ENCODE measurements at places on chromosomes 7 and 10.

DNA sequence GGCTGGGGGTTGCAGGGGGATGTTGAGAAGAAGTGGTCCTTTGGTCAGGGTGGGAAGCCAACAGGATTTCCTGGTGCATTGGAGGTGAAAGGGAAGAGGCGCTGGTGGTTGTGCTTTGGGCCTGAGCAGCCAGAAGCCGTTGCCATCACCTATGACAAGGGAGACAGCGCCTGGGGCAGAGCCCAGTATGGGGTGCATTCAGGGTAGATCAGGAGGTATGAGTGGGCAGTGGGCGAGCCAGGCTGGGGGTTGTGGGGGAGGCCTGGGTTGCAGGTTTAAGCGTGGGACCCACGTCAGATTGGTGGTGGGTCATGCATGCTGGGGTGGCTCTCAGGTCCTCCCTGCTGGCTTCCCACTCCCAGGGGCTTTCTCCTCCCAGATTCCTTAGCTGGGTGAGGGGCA lies 6.3 kb upstream of the PILRB start:
- no peak for DNase-seq

- DNase-seq = no peak
Measured at GRCh38 chr7:143381427-143382125, 431 bp downstream of the ZYX start.

DNA sequence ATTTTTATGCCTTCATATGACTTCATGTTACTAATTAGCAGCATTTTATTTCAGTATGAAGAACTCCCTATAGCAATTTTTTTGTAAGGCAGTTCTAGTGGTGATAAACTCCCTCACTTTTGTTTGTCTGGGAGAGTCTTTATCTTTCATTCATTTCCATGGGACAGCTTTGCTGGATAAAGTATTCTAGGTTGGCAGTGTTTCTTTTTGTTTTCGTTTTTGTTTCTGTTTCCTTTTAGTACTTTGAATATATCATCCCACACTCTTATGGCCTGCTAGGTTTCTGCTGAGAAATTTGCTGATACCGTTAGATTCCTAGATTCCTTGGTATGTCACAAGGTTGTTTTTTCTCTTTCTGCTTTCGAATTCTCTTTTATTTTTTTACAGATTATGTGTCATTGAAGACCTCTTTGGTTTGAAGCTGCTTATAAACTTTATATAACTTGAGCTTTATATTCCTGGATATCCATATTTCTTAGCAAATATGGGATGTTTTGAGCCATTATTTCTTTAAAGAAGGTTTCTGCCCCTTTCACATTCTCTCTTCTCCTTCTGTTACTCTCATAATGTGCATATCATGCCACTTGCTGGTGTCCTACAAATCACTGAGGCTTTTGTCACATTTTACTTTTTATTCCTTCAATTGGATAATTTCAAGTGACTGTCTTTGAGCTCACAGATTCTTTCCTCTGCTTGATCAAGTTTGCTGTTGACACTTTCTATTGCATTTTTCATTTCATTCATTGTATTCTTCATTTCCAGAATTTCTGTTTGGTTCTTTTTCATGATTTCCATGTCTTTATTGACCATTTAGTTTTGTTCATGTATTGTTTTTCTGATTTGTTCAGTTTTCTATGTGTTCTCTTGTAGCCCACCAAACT lies 28.9 kb upstream of the AHR start:
- no peak for DNase-seq

GRCh38 chr10:110226543-110226925 lies 19.1 kb downstream of the MXI1 start:
- peak; percentile 90 for DNase-seq

DNA sequence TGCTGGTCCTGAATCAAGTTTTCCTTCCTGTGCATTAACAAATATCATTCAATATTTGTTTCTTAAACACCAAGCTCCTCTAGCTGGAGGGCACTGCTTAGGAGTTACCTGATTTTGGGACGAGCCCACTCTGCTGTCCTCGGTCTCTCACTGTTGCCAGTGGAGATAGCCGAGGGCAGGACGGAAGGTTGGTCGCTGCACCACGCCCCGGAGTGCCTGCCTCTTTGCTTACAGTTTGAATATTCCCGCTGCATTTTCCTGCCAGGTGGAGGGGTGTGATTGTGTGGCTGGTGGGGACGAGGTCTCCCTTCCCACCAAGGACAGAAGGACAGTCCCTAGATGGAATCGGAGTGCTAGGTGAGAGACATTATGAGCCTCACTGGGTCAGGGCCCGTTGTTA lies 201.5 kb downstream of the DNAJB6 start:
- DNase-seq = no peak

DNA sequence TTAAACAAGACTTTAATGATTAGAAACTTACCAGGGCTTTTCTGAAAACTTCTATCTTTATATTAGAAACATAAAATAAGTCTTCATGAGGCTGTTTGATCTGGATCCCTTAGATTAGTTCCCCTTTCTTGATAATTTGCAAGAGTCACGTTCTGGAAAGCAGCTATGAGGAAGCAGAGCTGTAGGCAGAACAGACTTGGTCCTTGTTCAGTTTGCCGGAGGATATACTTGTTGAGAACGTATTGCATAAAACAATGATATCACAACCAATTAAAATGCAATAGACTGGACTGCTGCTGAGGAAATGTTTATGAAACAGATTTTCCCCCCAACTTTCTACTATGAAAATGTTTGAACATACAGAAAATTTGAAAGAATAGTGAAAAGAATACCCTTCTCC lies 2.8 kb downstream of the SAMD9L start:
- DNase-seq = no peak

- DNase-seq = no peak
Measured at GRCh38 chr7:52107355-52107754, 790.7 kb upstream of the COBL start.

DNA sequence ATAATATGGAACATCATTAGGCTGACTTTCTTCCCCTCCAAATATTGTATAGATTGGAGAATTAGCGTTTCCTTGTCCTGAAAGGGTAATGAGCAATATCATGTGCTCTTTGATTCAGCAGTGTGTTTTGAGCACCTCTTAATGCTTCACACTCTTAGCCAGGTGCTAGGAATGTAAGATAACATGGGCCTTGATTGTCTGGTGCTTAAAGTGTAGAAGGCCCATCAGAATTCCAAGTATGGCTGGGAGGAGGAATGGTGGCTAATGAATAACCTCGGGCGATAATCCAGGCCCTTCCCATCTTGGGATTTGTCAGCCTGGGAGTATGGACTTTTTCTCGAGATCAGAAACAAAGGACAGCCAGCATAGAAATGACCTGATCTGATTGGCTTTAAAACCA lies 8.6 kb downstream of the TSPAN13 start:
- no peak for DNase-seq

DNA sequence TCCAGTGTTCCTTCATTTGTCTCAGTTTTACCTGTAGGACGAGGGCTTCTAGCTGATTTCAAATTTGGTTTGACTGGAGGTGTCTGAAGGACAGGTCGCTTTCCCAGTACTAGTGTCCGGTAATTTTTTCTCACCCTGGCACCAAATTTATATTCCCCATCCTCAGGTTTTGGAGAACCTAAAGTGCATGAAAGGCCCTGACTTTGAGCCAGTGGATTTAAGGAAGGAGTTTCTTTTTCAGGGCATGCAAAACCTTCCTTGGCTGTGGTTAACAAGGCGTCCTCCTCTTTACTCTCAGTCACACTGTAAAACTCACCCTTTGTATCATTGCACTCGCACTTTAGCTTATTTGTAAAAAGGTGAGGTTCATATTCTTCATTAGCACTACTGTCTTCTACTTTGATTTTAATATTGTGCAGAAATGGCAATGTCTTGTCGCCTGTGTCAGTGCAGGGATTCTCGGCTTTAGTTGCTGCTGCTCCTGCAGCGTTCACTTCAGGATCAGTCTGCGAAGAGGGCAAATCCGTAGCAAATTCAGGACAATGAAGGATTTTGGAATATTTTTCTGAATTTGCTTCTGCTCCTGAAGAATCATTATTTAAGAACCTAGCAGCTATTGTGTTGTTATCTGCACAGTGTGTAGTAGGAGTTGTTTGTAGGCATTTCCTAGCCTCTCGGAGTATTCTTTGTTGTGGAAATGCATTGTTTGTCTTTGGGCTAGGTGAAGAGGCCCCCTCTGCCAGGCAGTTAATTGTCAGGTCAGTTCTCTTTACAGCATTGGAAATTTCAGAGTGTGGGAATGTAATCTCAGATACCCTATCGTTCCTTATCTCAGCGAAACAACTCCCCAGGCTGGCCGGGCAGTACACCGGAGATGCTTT lies 9.9 kb downstream of the SKIDA1 start:
- no peak for DNase-seq

DNA sequence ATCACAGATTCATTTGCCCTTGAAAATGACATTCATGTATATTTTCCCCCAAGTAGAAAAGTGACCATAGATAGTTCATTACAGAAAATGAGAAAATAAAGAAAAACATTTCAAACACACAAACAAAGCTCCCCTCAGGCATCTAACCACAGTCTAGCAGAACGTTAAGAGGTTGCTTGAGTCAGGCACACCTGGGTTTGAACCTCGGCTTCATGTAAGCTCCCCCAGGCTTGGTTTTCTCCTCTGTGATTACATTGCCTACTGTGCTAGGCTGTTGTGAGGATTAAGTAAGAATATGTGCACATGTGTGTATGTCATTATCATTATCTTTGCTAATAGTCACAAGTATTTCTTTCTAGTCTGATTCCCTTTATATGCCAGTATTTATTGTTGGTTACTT lies 9.1 kb downstream of the DNTT start:
- DNase-seq = no peak

- DNase-seq = no peak
Measured at GRCh38 chr10:124977648-124978375, 35.9 kb downstream of the ZRANB1 start.

- no peak for DNase-seq
Measured at GRCh38 chr7:33904681-33905388, 504 bp upstream of the BMPER start.
